ENCODE measurements at places on chromosomes 13 and 19.

GRCh38 chr19:36805364-36805763 is 32.8 kb upstream of the ZNF850 start:
- no peak for DNase-seq

DNA sequence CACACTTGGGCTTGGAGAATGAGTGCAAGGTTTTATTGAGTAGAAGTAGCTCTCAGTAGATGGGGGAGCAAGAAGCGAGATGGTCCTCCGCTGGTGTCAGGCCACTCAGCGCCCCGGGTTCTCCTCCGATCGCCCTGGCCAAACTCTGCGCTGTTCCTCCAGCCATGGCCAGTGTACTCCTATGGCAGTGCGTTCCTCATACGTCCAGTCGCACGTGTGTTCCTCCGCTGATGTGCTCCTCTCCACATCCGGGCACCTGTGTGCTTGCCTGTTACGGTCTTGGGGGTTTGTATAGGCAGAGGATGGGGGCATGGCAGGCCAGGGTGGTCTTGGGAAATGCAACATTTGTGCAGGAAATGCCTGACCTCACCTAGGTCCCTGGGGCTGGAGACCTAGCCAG is 1899.4 kb downstream of the PCDH9 start:
- no peak for DNase-seq

- DNase-seq = no peak
Measured at GRCh38 chr13:61833228-61833627, 417.6 kb upstream of the PCDH20 start.

GRCh38 chr19:611481-611868 is 21.8 kb downstream of the HCN2 start:
- DNase-seq = no peak

GRCh38 chr13:75385708-75386083 is 96.3 kb downstream of the TBC1D4 start:
- DNase-seq = no peak

- no peak for DNase-seq
Measured at GRCh38 chr19:40510526-40511115, 43.8 kb downstream of the SPTBN4 start.

- DNase-seq = no peak
Measured at GRCh38 chr13:103941506-103942140, 875.4 kb upstream of the SLC10A2 start.

GRCh38 chr13:18995259-18995873 is 186.3 kb downstream of the TUBA3C start:
- no peak for DNase-seq

- DNase-seq = no peak
Measured at GRCh38 chr13:43880926-43881325, 1.2 kb downstream of the LACC1 start.

GRCh38 chr19:40908976-40909375 is 26.9 kb upstream of the CYP2A7 start:
- DNase-seq = peak; percentile 14

DNA sequence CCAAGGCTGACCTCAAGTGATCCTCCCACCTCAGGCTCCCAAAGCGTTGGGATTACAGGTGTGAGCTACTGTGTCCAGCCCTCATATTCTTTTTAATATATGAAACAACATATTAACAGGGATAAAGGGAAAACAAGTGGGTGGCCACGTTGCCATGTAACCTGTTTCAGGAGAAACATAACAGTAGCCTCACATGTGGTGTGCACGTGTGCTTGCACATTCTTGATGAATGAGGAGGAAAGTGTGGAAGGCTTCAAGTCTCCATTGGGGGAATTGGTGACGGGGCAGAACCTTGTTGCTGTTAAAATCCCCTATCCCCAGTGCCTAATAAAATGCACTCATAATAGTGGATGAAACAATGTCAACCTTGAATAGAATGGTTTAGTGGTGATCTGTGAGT is 202.3 kb downstream of the MTUS2 start:
- no peak for DNase-seq

DNA sequence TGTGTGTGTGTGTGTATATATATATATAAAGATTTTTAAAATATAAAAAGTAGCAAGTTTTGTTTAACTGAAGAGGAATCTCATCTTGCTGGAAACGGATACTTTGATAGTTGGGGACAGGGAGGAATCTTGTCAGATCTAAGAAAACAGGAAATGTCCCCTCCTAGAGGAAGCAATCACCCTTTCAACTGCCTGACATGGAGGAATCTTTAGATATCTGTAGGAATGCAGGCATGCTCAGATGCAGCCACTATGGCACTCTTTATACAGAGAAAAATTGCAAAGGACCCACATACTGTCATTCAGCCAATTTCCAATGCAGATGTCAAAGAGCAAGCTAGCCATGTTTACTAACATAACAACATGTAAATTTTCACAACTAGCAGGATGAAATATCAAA is 38.8 kb downstream of the ZNF611 start:
- DNase-seq = no peak

Measured in AG09319 (cell line).